Activated CD4-positive, alpha-beta memory T cell treated with anti-CD3 and anti-CD28 coated beads for 36 hours (primary cell): ENCODE measurements at places on chromosomes 12 and 14. TPM values are rescaled to one million over a fixed set of nuclear protein-coding genes. Genes with fewer than 3 reads are reported as not detected.

The SENP1 gene
- 37.7 TPM for total RNA-seq

The GPR137C gene
- total RNA-seq: 0.12 TPM

The PHLDA1 gene
- total RNA-seq: 24.4 TPM

The PPM1H gene
- total RNA-seq: not detected

The TMEM119 gene
- total RNA-seq: 0.24 TPM

The GPD1 gene
- total RNA-seq: 0.10 TPM

The CHFR gene
- 42.9 TPM for total RNA-seq

The ZNF385A gene
- 1.3 TPM for total RNA-seq

DNA sequence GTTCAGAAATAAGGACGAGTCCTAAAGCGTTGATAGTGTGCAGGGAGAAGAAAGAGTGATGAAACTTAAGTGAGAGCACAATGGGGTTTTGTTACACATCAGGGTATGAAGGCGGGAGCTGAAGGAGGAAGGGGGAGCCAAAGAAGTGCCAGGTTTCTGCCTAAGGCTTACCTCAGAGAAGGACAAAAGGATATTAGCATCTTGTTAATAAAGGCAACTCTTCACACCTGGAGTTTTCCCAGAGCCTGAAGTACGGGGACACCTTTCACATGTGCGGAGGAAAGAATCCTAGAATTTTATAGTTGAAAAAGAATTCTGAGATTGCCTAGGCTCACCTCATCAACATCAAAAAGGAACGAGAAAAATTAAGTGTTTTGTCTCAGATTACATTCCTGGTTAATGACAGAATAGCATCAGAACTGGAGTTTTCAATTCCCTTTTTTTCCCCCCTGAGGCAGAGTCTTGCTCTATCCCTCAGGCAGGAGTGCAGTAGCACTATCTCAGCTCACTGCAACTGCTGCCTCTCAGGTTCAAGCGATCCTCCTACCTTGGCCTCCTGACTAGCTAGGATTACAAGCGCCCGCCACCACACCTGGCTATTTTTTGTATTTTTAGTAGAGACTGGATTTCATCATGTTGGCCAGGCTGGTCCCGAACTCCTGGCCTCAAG lies 2.2 kb upstream of the SAV1 start:
- no peaks in the 10 kb centered on the region for H3K36me3 ChIP-seq
- no peak for DNase-seq
- H3K27ac ChIP-seq: no peak overlapping the region
- peaks cover 8% of the 10 kb centered on the region for H3K4me1 ChIP-seq
- no peaks in the 10 kb centered on the region for H3K27me3 ChIP-seq
- no peak overlapping the region for H3K4me3 ChIP-seq

- H3K4me1 ChIP-seq: peaks cover 16% of the 10 kb centered on the region
- peaks cover 56% of the 10 kb centered on the region for H3K27me3 ChIP-seq
- peak; percentile 33 for DNase-seq
- peak within 1 kb of the TSS; percentile 22 for H3K4me3 ChIP-seq
These were observed at the start of gene ABCC9 for GRCh38 chr12:21940549-21941505. ABCC9 (minus strand) TSS chr12:21941426; CDS start chr12:21936674, 4,752 bp downstream.

DNA sequence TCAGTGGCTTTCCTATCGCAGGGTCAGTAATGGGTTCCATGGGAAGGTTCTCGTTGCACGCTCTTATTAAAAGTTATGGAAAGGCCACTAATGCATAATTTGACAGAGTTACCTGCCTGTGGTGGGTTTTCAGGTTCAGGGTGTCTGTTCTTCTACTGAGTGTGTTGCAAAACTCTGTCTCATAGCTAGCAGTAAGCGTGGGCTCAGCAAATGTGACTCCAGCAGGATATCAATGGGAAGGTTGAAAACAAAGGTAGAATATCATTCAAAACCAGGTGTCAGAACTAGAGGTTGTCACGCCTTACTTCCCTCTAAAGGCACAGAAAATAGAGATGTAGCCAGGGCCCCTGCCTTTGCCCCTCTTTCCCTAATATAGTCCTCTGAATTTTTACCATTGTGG lies 24.9 kb downstream of the UBE3B start:
- H3K4me1 ChIP-seq: no peaks in the 10 kb centered on the region
- peaks cover 50% of the 10 kb centered on the region for H3K36me3 ChIP-seq
- DNase-seq: no peak
- no peaks in the 10 kb centered on the region for H3K27me3 ChIP-seq
- no peak overlapping the region for H3K4me3 ChIP-seq

- no peak overlapping the region for H3K4me3 ChIP-seq
- peaks cover 18% of the 10 kb centered on the region for H3K4me1 ChIP-seq
- no peak overlapping the region for H3K27ac ChIP-seq
- peaks cover 6% of the 10 kb centered on the region for H3K27me3 ChIP-seq
- H3K36me3 ChIP-seq: no peaks in the 10 kb centered on the region
- DNase-seq: no peak
These were observed 28.3 kb downstream of the FRMD6 start for GRCh38 chr14:51680031-51680430.

DNA sequence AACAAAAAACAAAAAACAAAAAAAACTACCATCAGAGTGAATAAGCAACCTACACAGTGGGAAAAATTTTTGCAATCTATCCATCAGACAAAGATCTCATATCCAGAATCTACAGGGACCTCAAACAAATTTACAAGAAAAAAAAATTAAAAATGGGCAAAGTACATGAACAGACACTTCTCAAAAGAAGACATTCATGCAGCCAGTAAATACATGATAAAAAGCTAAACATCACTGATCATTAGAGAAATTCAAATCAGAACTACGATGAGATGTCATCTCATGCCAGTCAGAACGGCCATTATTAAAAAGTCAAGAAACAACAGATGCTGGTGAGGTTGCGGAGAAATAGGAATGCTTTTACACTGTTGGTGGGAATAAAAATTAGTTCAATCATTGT lies 466.5 kb upstream of the ATXN7L3B start:
- no peaks in the 10 kb centered on the region for H3K27me3 ChIP-seq
- no peaks in the 10 kb centered on the region for H3K4me1 ChIP-seq
- no peaks in the 10 kb centered on the region for H3K36me3 ChIP-seq

GRCh38 chr14:99647411-99647810 lies 2.5 kb downstream of the HHIPL1 start:
- peaks cover 4% of the 10 kb centered on the region for H3K4me1 ChIP-seq
- peaks cover 28% of the 10 kb centered on the region for H3K27me3 ChIP-seq
- no peak overlapping the region for H3K27ac ChIP-seq
- no peak for DNase-seq
- H3K36me3 ChIP-seq: no peaks in the 10 kb centered on the region

DNA sequence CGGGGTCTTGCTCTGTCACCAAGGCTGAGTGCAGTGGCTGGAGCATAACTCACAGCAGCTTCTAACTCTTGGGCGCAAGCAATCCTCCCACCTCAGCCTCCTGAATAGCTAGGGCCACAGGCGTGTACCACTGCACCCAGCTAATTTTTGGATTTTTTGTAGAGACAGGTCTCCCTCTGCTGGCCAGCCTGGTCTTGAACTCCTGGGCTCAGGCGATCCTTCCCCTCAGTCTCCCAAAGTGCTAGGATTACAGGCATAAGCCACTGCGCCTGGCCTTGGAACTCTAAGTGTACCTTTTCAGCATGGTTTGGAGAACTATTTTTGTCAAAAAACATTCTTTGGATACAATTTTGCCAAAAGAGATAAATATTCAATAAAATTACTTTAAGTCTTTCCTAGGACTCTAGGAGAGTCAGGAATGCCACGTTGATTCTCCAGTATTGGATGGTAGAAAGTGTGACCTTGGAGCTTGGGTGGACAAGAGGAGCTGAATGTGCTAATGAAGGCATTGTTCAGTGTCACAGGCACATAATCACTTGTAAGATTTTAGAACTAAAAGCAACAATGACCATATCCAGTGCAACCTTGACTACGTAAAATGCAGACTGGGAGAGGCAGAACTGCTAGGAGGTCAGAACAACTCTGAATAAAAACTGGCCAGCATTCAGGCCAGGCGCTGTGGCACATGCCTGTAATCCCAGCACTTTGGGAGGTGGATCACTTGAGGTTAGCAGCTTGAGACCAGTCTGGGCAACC lies 2.8 kb downstream of the SRSF9 start:
- no peaks in the 10 kb centered on the region for H3K27me3 ChIP-seq
- no peak overlapping the region for H3K4me3 ChIP-seq
- peaks cover 31% of the 10 kb centered on the region for H3K4me1 ChIP-seq
- no peak overlapping the region for H3K27ac ChIP-seq

GRCh38 chr14:99391671-99392070 lies 89.0 kb downstream of the SETD3 start:
- H3K27me3 ChIP-seq: no peaks in the 10 kb centered on the region
- H3K4me3 ChIP-seq: no peak overlapping the region

- no peaks in the 10 kb centered on the region for H3K36me3 ChIP-seq
- H3K27ac ChIP-seq: no peak overlapping the region
- H3K4me3 ChIP-seq: no peak overlapping the region
These were observed 627 bp downstream of the HOXC8 start for GRCh38 chr12:54009171-54010052.

DNA sequence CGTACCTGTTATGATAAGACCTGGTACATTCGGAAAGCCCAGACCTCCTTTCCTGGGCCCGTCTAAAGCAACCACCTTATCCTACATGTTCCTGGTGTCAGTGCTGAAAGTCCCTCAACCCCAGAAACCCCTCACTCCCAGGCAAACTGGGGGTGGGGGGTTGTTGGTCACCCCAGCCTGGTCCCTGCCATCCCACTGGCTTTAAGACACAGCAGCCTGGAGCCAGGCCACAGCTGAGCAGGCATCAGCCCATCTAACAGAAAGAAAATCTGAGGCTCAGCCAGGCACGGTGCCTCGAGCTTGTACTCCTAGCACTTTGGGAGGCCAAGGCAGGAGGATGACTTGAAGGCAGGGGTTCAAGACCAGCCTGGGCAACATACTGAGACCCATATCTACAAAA lies 4.5 kb downstream of the SELPLG start:
- H3K36me3 ChIP-seq: peaks cover 34% of the 10 kb centered on the region
- peak overlapping the region; percentile 98 for H3K27ac ChIP-seq
- peaks cover 52% of the 10 kb centered on the region for H3K4me1 ChIP-seq
- peak overlapping the region; percentile 97 for H3K4me3 ChIP-seq

- no peaks in the 10 kb centered on the region for H3K27me3 ChIP-seq
- H3K36me3 ChIP-seq: no peaks in the 10 kb centered on the region
- no peak overlapping the region for H3K4me3 ChIP-seq
- H3K27ac ChIP-seq: no peak overlapping the region
- no peaks in the 10 kb centered on the region for H3K4me1 ChIP-seq
- no peak for DNase-seq
These were observed 126.7 kb upstream of the LGR5 start for GRCh38 chr12:71312768-71313403.

- H3K4me3 ChIP-seq: peak overlapping the region; percentile 82
- H3K4me1 ChIP-seq: peaks cover 37% of the 10 kb centered on the region
- peaks cover 23% of the 10 kb centered on the region for H3K36me3 ChIP-seq
- peak overlapping the region; percentile 94 for H3K27ac ChIP-seq
These were observed 953 bp downstream of the MAPK1IP1L start for GRCh38 chr14:55052269-55052930.

GRCh38 chr12:48631071-48631470 lies 51.0 kb downstream of the KANSL2 start:
- DNase-seq: no peak
- no peak overlapping the region for H3K27ac ChIP-seq

DNA sequence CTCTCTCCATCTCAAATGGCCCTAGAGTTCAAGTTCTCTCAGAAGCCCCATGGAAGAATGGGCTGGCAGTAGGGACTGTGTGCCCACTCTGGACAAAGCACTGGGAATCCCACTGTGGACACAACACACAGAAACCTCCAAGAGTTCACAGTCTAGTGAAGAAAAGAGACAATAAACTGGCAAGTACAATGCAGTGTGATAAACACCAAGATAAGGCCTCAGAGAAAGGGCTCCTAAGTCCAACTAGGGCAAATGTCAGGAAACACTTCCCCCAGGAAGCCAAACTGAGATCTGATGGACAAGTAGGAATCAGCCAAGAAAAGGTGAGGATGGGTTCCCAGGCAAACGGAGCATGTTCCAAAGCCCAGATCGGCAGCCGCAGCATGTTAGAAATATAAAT lies 5.4 kb downstream of the VSIG10 start:
- no peak overlapping the region for H3K4me3 ChIP-seq
- H3K27me3 ChIP-seq: peaks cover 4% of the 10 kb centered on the region
- peaks cover 3% of the 10 kb centered on the region for H3K4me1 ChIP-seq
- no peak overlapping the region for H3K27ac ChIP-seq
- no peak for DNase-seq

DNA sequence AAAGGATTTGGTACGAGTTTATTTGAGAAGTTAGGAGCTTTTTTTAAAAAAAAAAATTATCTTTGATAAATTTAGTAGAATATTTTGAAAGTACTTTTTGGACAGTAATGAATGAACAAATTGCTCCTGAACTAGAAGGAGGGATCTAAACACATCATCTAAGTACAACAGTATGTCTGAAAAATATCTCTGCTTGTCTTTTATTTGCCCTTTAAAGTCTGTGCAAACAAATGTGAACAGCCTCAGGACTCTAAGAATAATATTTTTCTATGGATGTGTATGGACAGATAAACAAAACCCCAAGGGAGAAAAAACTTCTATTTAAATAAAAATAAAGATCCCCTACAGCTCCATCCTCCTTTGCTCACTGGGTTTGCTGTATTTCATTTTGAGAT lies 19.5 kb downstream of the FBXL14 start:
- no peaks in the 10 kb centered on the region for H3K4me1 ChIP-seq
- H3K36me3 ChIP-seq: peaks cover 2% of the 10 kb centered on the region
- H3K4me3 ChIP-seq: no peak overlapping the region
- no peak overlapping the region for H3K27ac ChIP-seq
- DNase-seq: no peak

DNA sequence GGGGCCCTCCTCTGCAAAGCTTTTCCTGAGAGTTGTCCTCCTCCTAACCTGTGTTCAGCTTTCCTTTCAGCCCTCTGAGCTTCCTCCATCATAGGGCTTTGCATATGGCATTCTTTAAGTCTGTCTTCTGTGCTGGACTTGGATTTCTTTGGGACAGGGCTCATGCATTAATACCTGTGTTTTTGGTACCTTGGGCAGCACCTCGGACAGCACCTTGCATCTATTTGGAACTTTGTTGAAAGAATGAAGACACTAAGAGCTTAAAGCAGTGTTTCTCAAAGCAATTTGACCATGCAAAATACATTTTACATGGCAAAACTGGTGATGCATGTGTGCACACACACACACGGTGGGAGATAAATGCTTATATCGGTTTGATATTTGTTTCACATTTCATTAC lies 115.0 kb upstream of the SRRM4 start:
- H3K27me3 ChIP-seq: peaks cover 2% of the 10 kb centered on the region
- H3K36me3 ChIP-seq: no peaks in the 10 kb centered on the region
- H3K27ac ChIP-seq: no peak overlapping the region
- no peak overlapping the region for H3K4me3 ChIP-seq
- H3K4me1 ChIP-seq: no peaks in the 10 kb centered on the region

DNA sequence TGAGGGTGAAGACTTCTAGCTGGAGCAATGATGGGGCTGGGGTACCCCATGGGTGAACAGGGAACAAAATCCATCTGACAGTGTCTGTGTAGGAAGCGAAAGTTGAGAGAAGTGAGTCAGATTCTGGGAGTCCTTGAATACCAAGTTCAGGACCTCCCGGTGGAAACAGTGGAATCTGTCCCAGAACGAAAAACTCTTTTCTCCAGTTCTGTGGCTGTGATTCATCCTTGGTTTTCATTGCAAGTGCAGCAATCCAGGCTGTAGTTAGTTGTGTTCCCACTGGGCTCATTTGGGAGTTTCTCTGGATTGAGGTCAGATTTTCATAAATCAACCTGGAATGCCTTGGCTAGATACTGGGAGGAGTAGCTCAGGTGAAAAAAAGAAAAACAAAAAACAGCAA lies 120.7 kb downstream of the C12orf75 start:
- DNase-seq: no peak
- H3K36me3 ChIP-seq: no peaks in the 10 kb centered on the region
- H3K27ac ChIP-seq: no peak overlapping the region
- no peaks in the 10 kb centered on the region for H3K4me1 ChIP-seq
- no peak overlapping the region for H3K4me3 ChIP-seq
- peaks cover 4% of the 10 kb centered on the region for H3K27me3 ChIP-seq

GRCh38 chr12:42475106-42475505 lies 114.4 kb downstream of the PRICKLE1 start:
- H3K27ac ChIP-seq: no peak overlapping the region
- H3K27me3 ChIP-seq: peaks cover 37% of the 10 kb centered on the region
- DNase-seq: no peak
